ENCODE measurements at places on chromosomes 3 and 15. TPM values are rescaled to one million over a fixed set of nuclear protein-coding genes. Genes with fewer than 3 reads are reported as not detected.

Gene PHLDB2
- total RNA-seq: 32.4 TPM

Gene FBLN2
- total RNA-seq: 1.5 TPM

Gene SNX22
- 1.5 TPM for total RNA-seq

Gene MUC20
- total RNA-seq: 0.59 TPM

Gene SEMA6D
- total RNA-seq: not detected

Gene KLF15
- 0.06 TPM for total RNA-seq

Gene DHX36
- 61.8 TPM for total RNA-seq

Gene STRIT1
- total RNA-seq: not detected

Gene HIGD2B
- total RNA-seq: not detected

Gene CLRN1
- total RNA-seq: not detected

Gene RYR3
- not detected for total RNA-seq

Gene CADM2
- total RNA-seq: 0.23 TPM

Gene MORC1
- not detected for total RNA-seq

Gene TMIE
- total RNA-seq: 0.27 TPM

Gene CSPG4
- 0.08 TPM for total RNA-seq

All from A549 treated with DMSO at 1 μM for 4 hours (cell line).